Astrocyte of the spinal cord (primary cell): ENCODE measurements at places on chromosomes 1 and 21.

DNA sequence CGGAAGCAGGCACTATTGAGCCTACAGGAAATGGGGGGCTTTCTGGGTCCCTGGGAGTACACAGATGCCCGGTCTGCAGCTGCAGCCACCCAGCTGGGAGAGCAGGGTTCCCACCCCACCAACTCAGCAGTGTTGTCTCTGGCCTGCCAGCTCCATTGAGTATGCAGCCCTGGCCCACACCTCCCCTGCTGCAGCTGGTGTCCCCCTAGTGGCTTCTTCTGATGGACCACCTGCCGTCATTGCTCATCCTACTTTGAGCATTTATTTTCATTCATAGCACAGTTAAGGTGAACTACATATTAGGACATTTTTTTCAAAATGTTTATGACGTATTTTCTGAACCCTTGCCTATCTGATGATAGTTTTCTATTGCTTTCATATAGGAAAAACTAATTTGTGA lies 189.8 kb upstream of the LYPLAL1 start:
- DNase-seq: no peak

DNA sequence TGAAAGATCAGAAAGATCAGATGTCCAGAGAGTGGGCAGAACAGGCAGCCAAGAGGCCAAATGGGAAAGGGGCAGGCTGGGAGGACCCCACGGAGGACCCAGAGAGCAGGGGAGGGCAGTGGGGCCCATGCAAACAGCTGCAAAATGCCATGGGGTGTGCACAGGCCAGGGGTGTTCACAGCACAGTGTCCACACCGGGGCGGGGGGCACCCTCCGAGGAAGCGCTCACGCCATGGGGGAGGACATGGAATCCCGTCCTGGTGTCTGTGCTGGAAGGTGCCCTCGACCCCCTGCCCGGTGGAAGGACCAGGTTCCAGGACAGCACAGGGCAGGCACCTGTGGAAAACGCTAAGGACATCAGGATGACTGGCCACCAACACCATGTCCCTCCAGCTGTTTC lies 1.5 kb downstream of the INTS11 start:
- no peak for DNase-seq

DNA sequence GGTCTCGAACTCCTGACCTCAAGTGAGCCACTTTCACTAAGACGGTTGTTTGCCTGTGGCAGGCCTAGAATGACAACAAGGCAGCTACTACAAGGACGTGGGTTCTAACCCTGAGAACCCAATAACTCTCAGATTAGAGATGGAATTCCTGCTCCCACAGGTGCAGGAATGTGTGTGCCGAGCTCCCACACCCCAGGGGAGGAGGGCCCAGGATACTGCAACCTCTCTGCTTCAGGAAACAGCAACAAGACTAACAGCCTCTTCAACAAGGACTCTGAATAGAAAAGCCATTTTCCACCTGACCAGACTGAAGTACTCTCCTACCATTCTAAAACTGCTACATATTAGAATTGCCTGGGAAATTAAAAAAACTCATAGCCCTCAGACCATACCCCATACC lies 4.9 kb downstream of the LSM10 start:
- DNase-seq: no peak

- no peak for DNase-seq
Measured at GRCh38 chr1:30693366-30693765, 30.0 kb downstream of the MATN1 start.

GRCh38 chr1:243550276-243550675 lies 294.4 kb downstream of the SDCCAG8 start:
- DNase-seq: peak; percentile 87

DNA sequence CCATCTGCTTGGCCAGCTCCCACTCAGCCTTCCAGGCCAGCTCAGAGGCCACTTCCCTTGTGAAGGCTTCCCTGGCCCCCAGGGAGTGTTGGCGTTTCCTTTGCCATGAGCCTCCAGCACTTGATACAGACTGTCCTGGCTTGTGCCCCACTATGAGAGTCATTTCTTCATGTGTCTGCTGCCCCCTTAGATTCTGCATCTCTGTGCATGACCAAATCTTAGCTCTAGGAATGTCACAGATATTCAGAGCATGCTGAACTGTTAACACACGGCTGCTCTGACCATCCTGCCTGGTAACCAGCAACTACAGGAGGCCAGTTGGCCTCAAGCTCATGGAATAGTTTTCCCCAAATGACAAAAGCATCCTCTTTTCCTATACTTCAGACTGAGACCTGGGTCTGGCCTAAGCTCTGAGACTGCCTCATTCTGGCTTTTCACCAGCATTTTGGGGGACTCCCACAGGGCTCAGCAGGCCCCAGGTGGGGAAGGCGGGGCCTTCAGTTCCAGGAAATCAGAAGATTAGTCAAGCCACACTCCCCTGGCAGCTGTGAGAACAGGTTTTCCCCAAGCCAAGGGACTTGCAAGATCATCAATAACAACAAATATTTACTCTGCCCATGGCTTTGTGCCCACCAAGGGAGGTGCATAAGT lies 182.6 kb upstream of the EDN2 start:
- no peak for DNase-seq

DNA sequence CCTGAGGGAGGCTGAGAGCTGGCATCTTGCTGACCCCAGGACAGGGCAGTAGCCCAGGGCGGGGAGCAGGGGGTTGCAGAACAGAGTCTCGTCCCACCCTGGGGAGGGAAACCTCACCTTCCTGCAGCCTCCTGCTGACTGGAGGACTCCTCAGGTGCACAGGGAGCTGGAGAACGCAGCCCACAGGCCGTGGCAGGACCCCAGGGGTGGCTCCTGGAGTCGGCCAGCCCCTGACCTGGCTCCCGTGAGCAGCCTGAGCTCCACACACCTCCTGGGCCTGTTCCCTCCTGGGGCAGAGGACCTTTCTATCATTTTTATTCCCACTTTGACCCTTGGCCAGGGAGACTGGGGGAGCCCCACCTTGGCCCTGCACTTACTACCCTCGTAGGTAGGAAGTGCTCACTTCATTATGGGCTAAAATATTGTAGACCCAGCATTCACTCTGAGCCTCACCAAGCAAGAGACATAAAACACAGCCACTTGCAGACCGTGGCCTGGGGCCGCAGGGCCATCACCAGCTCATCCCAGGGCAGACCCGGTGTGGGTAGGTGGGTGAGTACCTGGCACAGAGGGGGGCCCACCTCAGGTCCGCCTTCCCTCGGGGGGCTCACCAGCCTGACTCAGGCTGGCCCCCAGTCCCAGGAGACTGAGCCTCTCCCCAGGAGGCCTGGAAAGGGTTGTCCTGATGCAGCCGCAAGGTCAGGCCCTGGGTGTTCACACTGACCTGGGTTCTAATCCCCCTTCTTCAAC lies 287.3 kb upstream of the VAMP3 start:
- no peak for DNase-seq

DNA sequence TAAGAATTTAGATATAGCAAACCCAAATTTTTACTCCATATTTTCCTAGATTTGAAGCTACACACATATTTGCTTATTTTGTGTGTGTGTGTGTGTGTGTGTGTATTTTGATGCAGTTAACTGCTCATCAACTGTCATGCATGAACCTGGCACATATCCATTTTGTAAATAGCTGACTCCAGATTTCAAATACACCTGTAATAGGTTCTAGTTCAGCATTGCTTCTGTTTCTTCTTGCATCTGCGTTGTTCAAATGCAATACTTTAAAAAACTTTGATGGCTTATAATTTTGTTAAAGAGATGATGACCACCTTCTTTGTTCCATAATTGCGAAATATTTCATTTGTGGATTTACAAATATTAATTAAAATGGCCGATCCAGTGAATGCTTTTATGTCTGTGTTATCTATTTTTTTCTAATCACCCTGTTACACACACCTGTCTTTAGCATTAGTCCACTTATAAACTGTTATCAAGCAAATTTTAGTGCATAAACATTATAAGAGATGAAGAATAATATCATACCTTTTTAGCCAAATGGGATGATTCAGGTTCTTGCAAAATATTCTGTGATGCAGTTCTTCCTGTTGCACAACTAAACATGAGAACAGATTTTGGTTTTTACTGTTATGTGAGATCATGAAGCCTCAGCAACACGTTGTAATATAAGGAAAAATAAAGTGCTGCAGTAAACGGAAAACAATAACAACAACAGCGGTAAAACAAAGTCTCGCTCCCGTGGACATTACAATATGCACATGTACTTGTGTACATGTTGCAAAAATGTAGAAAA lies 12.7 kb upstream of the S100A11 start:
- DNase-seq: no peak

- peak; percentile 99 for DNase-seq
Measured at GRCh38 chr1:234962340-234962989, 166.2 kb downstream of the TOMM20 start.

GRCh38 chr1:70552662-70553566 lies 141.8 kb downstream of the CTH start:
- DNase-seq: no peak

GRCh38 chr1:95073446-95073845 lies 695 bp upstream of the ALG14 start:
- no peak for DNase-seq

GRCh38 chr21:16370186-16370585 lies 640.4 kb downstream of the USP25 start:
- DNase-seq: no peak

DNA sequence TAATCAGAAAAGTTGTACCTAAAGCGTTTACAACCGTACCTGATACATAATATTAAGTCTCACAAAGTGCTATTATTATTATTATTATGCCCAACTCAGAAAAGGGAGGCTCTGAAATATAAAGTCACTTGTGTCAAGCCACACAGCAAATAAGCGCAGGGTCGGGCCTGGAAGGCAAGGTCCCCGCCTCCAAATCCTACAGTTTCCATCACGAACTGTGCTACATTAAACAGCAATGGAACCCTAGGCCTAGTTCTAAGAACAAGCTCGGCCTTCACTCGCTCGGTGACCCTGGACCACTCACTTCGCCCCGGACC lies 549 bp downstream of the PARS2 start:
- no peak for DNase-seq

GRCh38 chr21:18769599-18769998 lies 366.0 kb upstream of the TMPRSS15 start:
- DNase-seq: no peak

GRCh38 chr1:181141431-181141910 lies 53.0 kb downstream of the IER5 start:
- peak; percentile 80 for DNase-seq

- no peak for DNase-seq
Measured at GRCh38 chr1:221823149-221823548, 81.3 kb upstream of the DUSP10 start.

GRCh38 chr1:1959840-1960479 lies 40.9 kb upstream of the TMEM52 start:
- DNase-seq: peak; percentile 55

GRCh38 chr1:33736496-33736895 lies 127.4 kb upstream of the HMGB4 start:
- DNase-seq: no peak

DNA sequence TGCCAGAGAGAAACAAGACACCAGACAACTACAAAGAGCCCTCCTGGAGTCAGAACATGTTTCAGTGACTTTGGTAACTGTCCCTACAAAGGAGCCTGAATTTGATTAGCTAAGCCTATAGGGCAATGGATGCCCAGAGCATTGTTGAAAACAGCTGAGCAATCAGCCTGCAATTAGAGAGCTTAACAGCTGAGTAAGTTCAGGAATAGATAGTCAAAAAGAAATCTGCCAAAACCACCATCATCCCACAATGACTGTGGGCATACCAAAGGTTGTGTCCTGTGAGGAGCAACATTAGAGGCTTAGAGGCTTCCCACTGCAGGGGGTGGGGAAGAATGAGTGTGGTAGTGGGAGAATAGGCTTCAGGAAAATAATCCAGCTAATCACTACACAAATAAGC lies 32.1 kb downstream of the SH3BP5L start:
- no peak for DNase-seq

GRCh38 chr1:241048622-241049021 lies 308.4 kb downstream of the RGS7 start:
- no peak for DNase-seq

DNA sequence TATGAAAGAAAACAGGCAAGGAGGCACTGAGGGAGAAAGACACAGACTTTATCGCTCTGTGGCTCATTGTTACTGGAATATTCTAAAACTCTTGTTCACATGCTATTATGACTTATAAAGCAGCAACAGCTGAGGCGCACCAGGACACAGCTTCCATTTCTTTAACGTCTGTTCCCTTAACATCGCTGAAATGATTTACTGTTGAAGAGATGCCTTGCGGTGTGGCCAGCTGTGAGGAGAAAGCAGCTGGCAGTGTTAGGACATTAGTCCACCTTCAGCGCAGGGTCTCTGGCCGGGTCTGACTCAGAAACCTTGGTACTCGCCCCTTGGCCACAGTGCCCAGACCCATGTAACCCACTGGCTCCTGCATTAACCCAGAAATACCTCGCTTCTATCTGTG lies 3.1 kb upstream of the PER3 start:
- DNase-seq: no peak

GRCh38 chr1:75908717-75909152 lies 23.5 kb downstream of the ASB17 start:
- DNase-seq: peak; percentile 39
